ENCODE measurements at places on chromosomes 6 and 20.

GRCh38 chr6:110467566-110468140 lies 8.8 kb downstream of the SLC22A16 start:
- no peak for DNase-seq
- no peaks in the 10 kb centered on the region for H3K36me3 ChIP-seq
- H3K4me3 ChIP-seq = no peak overlapping the region
- H3K27me3 ChIP-seq = no peaks in the 10 kb centered on the region
- no peaks in the 10 kb centered on the region for H3K4me1 ChIP-seq
- no peak overlapping the region for H3K27ac ChIP-seq

DNA sequence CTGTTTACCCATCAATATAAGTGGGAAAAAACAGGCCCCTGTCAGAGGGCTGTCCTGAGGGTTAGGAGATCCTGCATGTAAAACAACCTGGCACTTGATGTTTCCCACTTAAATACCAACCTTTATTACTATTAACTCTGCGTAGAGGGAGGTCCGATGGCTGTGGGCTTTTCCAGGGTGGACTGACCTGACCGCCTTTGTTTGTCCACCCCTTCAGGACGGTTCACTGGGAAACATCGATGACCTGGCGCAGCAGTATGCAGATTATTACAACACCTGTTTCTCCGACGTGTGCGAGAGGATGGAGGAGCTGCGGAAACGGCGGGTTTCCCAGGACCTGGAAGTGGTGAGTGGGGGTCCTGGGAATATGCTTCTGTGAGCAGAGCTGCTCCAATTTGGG lies 47.3 kb downstream of the SASH1 start:
- no peak overlapping the region for H3K4me3 ChIP-seq
- H3K27me3 ChIP-seq = no peaks in the 10 kb centered on the region
- H3K27ac ChIP-seq = no peak overlapping the region
- H3K36me3 ChIP-seq = no peaks in the 10 kb centered on the region
- no peaks in the 10 kb centered on the region for H3K4me1 ChIP-seq

DNA sequence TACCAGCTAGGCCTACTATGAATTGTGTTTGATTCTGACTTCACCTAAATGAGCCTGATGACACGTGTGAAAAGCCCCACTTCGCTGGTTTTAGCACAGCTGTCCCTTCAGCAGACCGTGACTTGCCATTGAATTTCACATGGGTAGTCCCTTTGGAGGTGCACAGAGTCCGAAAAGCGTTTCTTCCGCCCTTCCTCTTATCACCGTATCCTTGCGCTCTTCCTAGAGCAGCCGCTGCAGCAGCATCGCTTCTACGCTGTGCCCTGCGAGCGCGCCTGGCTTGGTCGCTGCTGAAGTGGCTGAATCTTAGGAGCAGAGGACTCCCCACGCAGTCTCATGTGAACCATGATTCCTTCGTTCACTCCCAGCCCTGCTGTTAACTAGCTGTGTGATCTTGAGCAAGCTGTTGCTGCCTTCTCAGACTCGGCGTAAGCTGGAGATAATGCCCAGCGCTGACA lies 127.0 kb downstream of the PACRG start:
- DNase-seq = no peak
- H3K4me1 ChIP-seq = no peaks in the 10 kb centered on the region
- no peak overlapping the region for H3K4me3 ChIP-seq
- no peaks in the 10 kb centered on the region for H3K36me3 ChIP-seq
- H3K27ac ChIP-seq = no peak overlapping the region

DNA sequence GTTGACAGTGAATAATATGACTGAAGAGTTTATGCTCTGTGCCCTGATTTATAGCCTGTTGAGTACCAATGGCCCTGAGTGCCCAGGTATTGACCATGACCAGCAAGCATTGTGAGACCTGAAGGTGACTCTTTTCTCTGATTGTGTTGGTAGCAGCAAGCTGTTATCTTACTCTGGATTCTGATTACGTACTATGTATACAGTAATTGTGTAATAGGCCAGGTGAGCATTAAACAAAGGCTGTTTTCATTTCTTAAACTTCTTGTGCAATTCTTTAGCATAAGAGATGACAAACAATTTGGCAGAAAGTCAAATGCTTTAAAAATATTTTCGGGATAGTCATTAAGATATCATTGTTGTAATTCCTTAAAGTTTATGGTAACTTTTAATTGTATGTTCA lies 111.7 kb upstream of the PTPRK start:
- no peak overlapping the region for H3K27ac ChIP-seq
- H3K27me3 ChIP-seq = no peaks in the 10 kb centered on the region
- DNase-seq = no peak
- no peaks in the 10 kb centered on the region for H3K36me3 ChIP-seq

GRCh38 chr6:7541175-7542064 lies at the start of gene DSP:
Gene DSP (plus strand): TSS chr6:7541671. CDS start chr6:7541916, 245 bp downstream.
- DNase-seq = no peak
- peaks cover 18% of the 10 kb centered on the region for H3K27me3 ChIP-seq
- H3K36me3 ChIP-seq = no peaks in the 10 kb centered on the region
- H3K4me1 ChIP-seq = peaks cover 22% of the 10 kb centered on the region
- peak within 1 kb of the TSS; percentile 18 for H3K27ac ChIP-seq
- peak within 1 kb of the TSS; percentile 48 for H3K4me3 ChIP-seq

GRCh38 chr6:33837971-33838665 lies 34.3 kb upstream of the MLN start:
- DNase-seq = peak; percentile 66
- no peak overlapping the region for H3K4me3 ChIP-seq
- H3K36me3 ChIP-seq = no peaks in the 10 kb centered on the region
- peak overlapping the region; percentile 53 for H3K27ac ChIP-seq

DNA sequence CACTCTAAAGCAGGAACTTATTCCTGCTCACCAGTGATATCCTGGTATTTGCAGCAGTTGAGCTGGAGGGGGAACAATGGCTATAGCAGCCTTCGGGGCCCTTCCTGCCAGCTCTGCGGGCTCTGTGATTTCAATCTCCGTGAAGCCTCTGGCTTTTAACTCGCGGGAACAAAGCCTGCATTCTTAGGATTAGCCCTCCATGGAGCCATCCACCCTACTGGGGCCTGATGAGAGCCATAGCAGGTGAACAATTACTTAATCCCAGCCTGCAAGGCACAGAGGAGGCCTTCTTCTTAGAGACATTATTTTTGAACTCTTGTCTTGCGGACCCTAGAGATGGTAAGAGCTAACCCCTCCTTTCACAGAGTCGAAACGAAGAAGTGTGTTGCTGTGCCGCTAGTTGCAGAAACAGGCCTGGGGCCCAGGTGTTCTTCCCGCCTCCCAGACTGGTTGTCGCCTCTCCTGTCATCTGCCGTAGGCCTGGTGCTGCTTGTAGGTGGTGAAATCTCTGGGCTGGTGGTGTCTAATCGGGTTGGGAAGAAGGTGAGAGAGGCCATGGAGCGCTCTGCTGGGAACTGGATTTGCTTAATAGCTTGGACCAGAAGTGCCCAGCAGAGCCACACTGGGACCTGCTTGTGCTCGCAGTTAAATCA lies 9.7 kb downstream of the GHRH start:
- DNase-seq = no peak
- no peak overlapping the region for H3K27ac ChIP-seq
- H3K27me3 ChIP-seq = no peaks in the 10 kb centered on the region
- no peaks in the 10 kb centered on the region for H3K36me3 ChIP-seq
- H3K4me3 ChIP-seq = no peak overlapping the region

- H3K27ac ChIP-seq = peak overlapping the region; percentile 57
- H3K4me1 ChIP-seq = peaks cover 23% of the 10 kb centered on the region
- no peaks in the 10 kb centered on the region for H3K27me3 ChIP-seq
- no peaks in the 10 kb centered on the region for H3K36me3 ChIP-seq
- DNase-seq = no peak
Observed at GRCh38 chr6:159973951-159974350, 5.1 kb downstream of the IGF2R start.

DNA sequence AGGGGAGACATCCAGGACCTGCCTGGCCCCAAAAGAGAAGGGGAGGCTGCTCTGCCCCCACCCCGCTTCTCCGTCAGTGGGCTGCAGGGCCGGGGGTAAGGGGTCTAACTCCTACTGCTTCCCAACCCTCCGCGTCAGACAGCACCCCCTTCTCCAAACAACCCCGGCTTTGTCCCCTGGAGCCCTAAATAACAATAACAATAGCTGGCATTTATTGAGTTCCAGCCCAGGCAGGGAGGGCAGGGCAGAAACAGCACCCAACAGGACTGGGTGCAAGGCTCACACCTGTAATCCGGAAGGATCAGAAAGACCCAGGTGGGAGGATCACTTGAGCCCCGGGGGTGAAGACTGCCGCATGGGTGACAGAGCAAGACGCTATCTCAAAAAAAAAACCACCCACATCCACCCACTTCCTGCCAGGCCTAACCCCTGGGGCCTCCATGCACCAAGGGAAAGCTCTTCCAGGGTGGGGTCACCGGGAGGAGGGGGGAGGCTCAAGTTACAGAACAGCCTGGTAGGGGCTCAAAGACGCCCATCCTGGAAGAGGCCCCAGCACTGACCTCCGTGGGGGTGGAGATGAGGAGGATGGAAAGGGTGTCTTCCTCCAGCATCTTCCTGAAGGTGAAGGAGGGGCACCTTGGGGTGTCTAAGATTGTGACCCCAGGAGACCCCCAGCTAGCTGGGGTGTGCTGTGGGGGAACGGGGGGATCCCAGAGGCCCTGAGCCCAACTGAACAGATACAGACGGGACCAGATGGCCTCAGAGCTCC lies 1.3 kb upstream of the FNDC11 start:
- no peak overlapping the region for H3K27ac ChIP-seq
- H3K27me3 ChIP-seq = no peaks in the 10 kb centered on the region

DNA sequence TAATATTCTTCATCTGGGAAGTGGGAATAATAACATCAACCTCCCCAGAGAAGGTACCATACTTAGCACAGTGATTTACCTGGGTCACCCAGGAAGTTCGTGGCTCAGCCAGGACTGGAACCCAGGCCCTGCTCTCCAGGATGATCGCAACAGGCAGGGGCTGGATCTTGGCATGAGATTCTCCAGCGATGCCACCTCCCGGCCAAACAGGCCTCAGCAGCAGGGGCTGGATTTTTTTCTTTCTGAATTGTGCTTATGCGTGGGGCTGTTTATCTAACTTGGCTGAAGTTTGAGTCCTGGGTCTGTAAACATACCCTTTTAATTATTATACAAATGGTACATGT lies 129.5 kb upstream of the PTPN1 start:
- H3K27me3 ChIP-seq = no peaks in the 10 kb centered on the region
- H3K27ac ChIP-seq = peak overlapping the region; percentile 77
- no peaks in the 10 kb centered on the region for H3K36me3 ChIP-seq
- H3K4me3 ChIP-seq = no peak overlapping the region
- peaks cover 10% of the 10 kb centered on the region for H3K4me1 ChIP-seq

- H3K36me3 ChIP-seq = no peaks in the 10 kb centered on the region
- H3K27me3 ChIP-seq = no peaks in the 10 kb centered on the region
- H3K4me1 ChIP-seq = peaks cover 19% of the 10 kb centered on the region
- H3K4me3 ChIP-seq = no peak overlapping the region
- peak; percentile 88 for DNase-seq
Observed at GRCh38 chr6:36623547-36624459, 29.6 kb downstream of the SRSF3 start.

DNA sequence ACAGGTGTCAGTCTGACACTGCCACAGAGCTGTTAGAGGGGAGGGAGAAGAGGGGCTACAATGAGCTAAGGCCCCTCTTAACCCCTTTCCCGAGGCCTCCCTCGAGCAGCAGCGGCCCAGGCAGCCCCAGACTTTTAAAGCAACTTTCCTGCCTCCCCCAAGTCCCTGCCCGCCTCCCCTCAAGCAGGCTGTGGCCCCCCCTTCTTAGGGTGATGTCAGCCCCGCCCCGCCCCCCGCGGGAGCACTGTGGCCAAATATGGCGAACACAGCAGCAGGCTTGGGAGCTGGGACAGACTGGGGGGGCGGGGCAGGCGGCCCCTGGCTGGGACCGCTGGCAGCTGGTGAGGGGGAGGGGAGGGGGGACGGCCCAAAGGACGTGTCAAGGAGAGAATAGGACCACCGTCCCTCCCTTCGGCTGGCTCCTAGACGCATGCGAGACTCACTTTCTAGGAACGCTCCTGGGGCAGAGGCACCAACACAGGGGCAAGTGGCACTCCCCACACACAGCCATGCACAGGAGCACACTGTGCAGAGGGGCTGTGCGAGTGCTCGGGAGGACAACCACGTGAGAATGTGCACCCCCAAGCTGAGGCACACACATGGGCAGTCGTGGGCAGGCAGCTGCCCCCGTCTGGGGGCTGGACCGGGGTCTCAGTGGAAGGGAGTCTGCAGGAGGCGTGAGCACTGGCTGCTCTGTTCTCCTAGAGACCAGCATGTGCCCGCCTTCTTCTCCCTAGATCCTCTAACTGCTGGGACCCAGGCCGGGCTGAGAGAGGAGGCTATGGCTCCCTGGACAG lies 6.7 kb downstream of the TEAD3 start:
- H3K27ac ChIP-seq = peak overlapping the region; percentile 100
- H3K27me3 ChIP-seq = no peaks in the 10 kb centered on the region
- H3K4me1 ChIP-seq = peaks cover 56% of the 10 kb centered on the region
- H3K36me3 ChIP-seq = no peaks in the 10 kb centered on the region
- peak; percentile 96 for DNase-seq

DNA sequence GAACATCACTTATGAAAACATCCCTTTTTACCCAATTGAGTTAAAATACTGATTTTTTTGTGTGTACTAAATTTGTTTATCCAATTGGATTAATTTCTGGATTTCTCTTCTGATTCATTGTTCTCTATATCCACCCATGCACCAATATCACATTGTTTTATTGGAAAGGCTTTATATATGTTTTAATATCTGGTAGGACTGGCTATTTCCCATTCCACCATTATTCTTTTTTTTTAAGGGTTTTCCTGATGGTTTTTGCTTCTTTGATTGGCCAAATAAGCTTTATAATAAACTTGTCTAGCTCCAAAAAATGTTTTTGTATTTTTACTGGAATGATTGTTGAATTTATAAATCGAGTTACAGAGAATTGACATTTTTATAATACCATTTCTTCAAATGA lies 59.4 kb upstream of the DOK5 start:
- no peaks in the 10 kb centered on the region for H3K4me1 ChIP-seq
- DNase-seq = no peak
- H3K4me3 ChIP-seq = no peak overlapping the region
- no peaks in the 10 kb centered on the region for H3K27me3 ChIP-seq
- no peak overlapping the region for H3K27ac ChIP-seq
- no peaks in the 10 kb centered on the region for H3K36me3 ChIP-seq

- no peak for DNase-seq
- H3K27ac ChIP-seq = no peak overlapping the region
- no peak overlapping the region for H3K4me3 ChIP-seq
- no peaks in the 10 kb centered on the region for H3K4me1 ChIP-seq
- H3K36me3 ChIP-seq = no peaks in the 10 kb centered on the region
Observed at GRCh38 chr6:137601471-137601870, 107.3 kb upstream of the OLIG3 start.

GRCh38 chr6:91781946-91782345 lies 1195.1 kb upstream of the MAP3K7 start:
- no peak overlapping the region for H3K4me3 ChIP-seq
- H3K27me3 ChIP-seq = no peaks in the 10 kb centered on the region
- H3K27ac ChIP-seq = no peak overlapping the region
- DNase-seq = no peak
- H3K4me1 ChIP-seq = no peaks in the 10 kb centered on the region
